H1 (cell line): ENCODE measurements at places on chromosomes 5 and 9. TPM values are rescaled to one million over a fixed set of nuclear protein-coding genes. Genes with fewer than 3 reads are reported as not detected.
A peak's percentile ranks its signal among the peaks of the same experiment; 100 is the strongest.

- no peaks in the 10 kb centered on the region for H3K27me3 ChIP-seq
- peaks cover 4% of the 10 kb centered on the region; the same call in 1 of the 2 replicates for H3K4me1 ChIP-seq
- no peak overlapping the region for H3K27ac ChIP-seq
- DNase-seq = no peak
These were observed 3.0 kb downstream of the PKN3 start for GRCh38 chr9:128705051-128705965.

DNA sequence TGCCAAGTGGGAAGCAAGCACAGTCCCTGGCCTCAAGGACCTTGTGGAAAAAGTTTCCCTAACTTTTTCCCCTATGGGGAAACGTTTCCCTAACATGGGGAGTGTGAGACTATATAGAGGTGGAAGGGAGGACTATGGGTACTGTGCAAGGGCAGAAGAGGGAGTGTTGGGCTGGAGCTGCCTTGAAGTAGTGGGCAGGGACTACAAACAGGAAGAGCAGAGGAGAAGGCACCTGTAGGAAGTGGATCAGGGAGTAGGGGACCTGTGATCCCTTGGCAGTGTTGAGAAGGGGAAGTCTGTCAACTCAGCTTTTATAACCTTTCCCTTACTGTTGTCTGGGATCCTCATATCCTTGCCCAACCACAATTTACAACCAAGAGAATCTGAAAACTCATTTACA is 1.4 kb downstream of the CMYA5 start:
- no peak overlapping the region for H3K27ac ChIP-seq
- H3K4me3 ChIP-seq = no peak overlapping the region
- no peak for DNase-seq

- no peak for DNase-seq
- H3K36me3 ChIP-seq = no peaks in the 10 kb centered on the region
- no peaks in the 10 kb centered on the region for H3K27me3 ChIP-seq
- no peak overlapping the region for H3K4me3 ChIP-seq
- no peaks in the 10 kb centered on the region for H3K4me1 ChIP-seq
- no peak overlapping the region for H3K27ac ChIP-seq
These were observed 247.4 kb downstream of the PRELID2 start for GRCh38 chr5:145587710-145588109.

- no peaks in the 10 kb centered on the region for H3K27me3 ChIP-seq
- H3K36me3 ChIP-seq = no peaks in the 10 kb centered on the region
- DNase-seq = no peak
These were observed 356.9 kb downstream of the SLIT3 start for GRCh38 chr5:168944004-168944403.

PCDHB16 gene
- 5.2 and 5.9 TPM in 2 replicates for total RNA-seq

UBTD2 gene
- total RNA-seq = 38.4 and 39.2 TPM in 2 replicates

DNA sequence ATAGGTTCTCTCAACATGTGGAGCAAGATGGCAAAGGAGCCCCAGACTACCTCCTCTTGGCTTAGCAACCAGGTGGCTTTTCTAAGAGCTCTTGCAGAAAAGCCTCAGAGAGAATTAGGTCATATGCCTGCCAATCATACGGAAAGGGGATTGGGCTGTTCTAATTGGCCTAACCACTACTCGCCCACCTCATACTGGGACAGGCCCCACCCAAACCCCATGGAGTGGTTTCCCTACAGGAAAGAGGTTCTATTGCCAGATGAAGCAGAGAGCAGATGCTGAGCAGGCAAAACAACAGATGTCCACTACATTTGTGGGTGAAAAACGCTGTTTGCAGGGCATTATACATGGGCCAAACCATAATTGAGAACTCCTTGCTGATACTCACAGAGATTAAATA is 29.0 kb downstream of the ABLIM3 start:
- no peaks in the 10 kb centered on the region for H3K27me3 ChIP-seq
- no peak for DNase-seq
- no peaks in the 10 kb centered on the region for H3K36me3 ChIP-seq

DNA sequence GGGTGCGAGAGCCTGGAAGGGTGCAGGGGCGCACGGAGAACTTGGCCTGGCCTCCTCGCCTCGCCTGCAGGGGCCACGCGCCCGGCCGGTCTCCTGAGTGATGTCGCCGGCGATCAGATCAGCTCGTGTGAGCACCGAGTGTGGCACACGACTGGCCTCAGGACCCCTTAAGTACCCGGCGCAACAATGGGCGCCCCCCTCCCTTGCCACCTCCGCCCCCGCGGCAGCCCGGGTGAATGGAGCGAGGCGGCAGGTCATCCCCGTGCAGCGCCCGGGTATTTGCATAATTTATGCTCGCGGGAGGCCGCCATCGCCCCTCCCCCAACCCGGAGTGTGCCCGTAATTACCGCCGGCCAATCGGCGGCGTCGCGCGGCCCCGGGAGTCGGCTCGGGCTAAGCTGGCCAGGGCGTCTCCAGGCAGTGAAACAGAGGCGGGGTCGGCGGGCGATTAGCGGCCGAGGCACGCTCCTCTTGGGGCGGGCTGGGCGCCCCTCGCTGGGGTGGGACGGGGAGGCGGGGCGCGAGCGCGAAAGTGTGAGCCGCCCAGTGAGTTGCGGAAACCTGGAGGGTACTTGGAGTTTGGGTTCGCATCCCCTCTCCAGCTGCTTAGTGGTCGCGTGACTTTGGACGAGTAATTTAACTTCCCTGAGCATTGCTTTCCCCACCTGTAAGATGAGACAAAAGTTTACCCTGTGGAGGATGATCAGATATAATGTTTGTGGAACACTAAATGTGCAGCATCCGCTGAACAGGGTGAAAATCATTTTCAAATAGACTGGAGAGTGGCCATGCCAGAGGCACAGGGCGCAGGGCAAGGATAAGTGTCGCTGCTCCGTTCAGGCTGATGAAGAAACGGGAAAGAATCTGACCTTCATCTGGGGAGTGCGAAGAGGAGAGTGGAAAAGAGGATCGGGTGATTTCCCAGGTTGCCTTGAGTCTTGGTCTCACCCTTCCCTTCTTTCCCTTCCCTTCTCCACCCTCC is at the start of gene NEUROG1:
Gene NEUROG1 (minus strand): TSS at position 145 of the 982 bp plus-strand sequence. CDS start 274 bp downstream, outside the sequence.
- H3K27me3 ChIP-seq = peaks cover 100% of the 10 kb centered on the region
- H3K4me1 ChIP-seq = peaks cover 10% of the 10 kb centered on the region
- H3K36me3 ChIP-seq = peaks cover 11% of the 10 kb centered on the region
- DNase-seq = peak; percentile 87
- no peak within 1 kb of the TSS for H3K27ac ChIP-seq

TAF11L5 gene
- total RNA-seq = not detected in 2 replicates

DNA sequence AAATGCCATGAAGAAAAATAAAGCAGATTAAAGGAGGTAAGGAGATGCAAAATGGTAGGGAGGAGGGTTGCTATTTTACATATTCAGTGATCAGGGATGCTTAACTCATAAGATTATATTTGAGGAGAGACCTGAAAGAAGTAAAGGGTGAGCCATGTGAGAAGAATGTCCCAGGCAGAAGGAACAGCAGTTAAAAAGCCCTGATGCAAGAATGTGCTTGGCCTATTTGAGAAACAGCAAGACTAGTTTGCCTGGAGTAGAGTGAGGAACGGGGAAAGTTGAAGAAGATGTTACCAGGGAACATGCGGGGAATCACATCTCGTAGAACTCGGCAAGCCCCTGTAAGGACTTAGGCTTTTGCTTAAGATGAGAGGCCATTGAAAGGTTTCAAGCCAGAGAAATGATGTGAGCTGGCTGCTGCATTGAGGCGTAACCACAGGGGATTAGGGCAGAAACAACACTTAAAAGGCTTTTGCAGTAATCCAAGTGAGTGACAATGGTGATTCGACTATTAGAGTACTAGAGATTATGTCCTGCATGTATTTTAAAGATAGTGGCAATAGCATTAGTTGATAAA is 198.7 kb downstream of the VPS13A start:
- no peak overlapping the region for H3K27ac ChIP-seq
- H3K4me3 ChIP-seq = no peak overlapping the region
- no peaks in the 10 kb centered on the region for H3K4me1 ChIP-seq
- DNase-seq = peak; percentile 3

GRCh38 chr5:91166059-91166807 is 216.9 kb downstream of the ARRDC3 start:
- no peaks in the 10 kb centered on the region for H3K4me1 ChIP-seq
- no peaks in the 10 kb centered on the region for H3K27me3 ChIP-seq
- H3K4me3 ChIP-seq = no peak overlapping the region
- H3K36me3 ChIP-seq = no peaks in the 10 kb centered on the region

DNA sequence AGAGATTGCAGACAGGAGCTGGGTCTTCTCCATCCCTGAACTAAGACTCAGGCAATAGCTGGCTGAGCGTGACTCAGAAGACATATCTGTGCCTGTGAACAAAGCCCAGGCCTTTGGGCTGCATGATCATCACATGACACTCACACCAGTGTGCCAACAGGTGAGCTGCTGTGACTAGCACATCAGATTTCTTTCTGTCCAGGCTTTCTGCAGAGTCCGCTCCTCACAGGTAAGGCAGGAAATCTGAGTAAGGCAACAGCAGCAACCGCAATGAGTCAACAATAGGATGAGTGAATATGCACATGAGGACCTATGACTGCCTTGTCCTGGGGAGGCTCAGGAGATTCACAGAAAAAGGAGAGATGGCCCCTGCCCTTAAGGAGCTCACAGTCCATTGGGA is 293.6 kb downstream of the ACTL7B start:
- no peak overlapping the region for H3K27ac ChIP-seq
- no peaks in the 10 kb centered on the region for H3K27me3 ChIP-seq
- H3K36me3 ChIP-seq = no peaks in the 10 kb centered on the region
- H3K4me3 ChIP-seq = no peak overlapping the region
- no peak for DNase-seq

- H3K27me3 ChIP-seq = no peaks in the 10 kb centered on the region
- H3K36me3 ChIP-seq = no peaks in the 10 kb centered on the region
- no peak overlapping the region for H3K27ac ChIP-seq
- H3K4me3 ChIP-seq = no peak overlapping the region
- DNase-seq = no peak
These were observed 41.7 kb downstream of the TMEM167A start for GRCh38 chr5:83035373-83036100.

DNA sequence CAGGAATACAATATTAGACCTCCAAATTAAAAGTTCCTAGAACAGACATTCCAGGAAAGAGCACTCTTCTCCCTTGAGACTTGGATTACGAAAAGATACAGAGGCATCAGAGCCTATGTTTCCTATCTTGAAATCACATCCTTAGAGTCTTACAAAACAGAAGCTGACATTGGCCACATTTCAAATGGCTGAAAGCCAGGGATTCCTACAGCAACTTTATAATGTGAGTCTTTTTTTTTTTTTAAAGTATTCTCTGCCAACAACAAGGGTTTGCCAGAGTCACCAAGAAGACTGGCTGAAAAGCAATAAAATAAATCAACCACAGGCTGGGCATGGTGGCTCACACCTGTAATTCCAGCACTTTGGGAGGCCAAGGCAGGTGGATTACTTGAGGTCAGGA is 63.1 kb downstream of the TRPM6 start:
- peaks cover 6% of the 10 kb centered on the region; the same call in 1 of the 2 replicates for H3K4me1 ChIP-seq
- H3K27ac ChIP-seq = no peak overlapping the region
- DNase-seq = no peak
- H3K36me3 ChIP-seq = no peaks in the 10 kb centered on the region
- H3K27me3 ChIP-seq = no peaks in the 10 kb centered on the region
- no peak overlapping the region for H3K4me3 ChIP-seq

SLC23A1 gene
- not detected in 2 replicates for total RNA-seq

NAIP gene
- 4.4 and 4.7 TPM in 2 replicates for total RNA-seq

ISL1 gene
- total RNA-seq = 0.19 TPM in 1 of 2 replicates, not detected in the other

DNA sequence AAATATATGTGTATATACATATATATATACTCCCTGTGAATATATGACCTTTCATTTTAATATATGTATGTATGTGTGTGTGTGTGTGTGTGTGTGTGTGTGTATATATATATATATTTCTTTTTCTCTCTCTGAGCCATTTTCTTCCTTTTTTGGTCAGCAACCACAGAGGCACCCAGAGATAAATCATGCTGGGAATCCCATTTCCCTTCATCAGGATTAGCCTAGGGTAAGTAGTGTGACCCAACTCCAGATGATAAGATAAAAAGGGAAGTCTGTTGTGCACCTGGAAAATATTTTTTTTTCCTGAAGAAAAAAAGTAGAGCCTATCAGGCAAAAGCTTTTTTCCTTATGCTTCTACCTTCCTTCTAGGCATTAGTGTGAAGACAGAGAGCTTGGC is 25.4 kb upstream of the SUB1 start:
- no peak overlapping the region for H3K4me3 ChIP-seq
- no peaks in the 10 kb centered on the region for H3K4me1 ChIP-seq
- DNase-seq = no peak
- H3K27me3 ChIP-seq = no peaks in the 10 kb centered on the region
- no peak overlapping the region for H3K27ac ChIP-seq
- H3K36me3 ChIP-seq = no peaks in the 10 kb centered on the region

- H3K36me3 ChIP-seq = no peaks in the 10 kb centered on the region
- H3K27ac ChIP-seq = no peak overlapping the region
- no peak for DNase-seq
- H3K4me1 ChIP-seq = no peaks in the 10 kb centered on the region
These were observed 526.1 kb upstream of the CDH18 start for GRCh38 chr5:20514145-20514544.

DNA sequence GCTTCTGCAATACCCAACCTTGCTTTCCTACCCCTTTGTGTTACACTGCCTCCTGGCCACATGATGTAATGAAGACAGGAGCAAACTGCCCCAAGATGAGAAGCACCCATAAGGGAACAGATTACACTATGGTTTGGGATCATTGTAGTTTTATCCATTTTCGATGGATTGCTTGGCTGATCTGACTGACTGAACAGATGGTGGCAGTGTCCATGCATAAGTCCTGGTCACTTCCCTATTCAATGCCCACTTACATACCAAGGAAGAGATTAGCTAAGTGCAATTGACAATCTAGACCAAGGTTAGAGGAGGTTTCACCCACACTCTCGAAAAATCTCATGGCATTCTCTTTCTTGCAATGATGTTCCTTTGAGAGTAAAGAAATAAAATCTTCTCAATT is 319.9 kb downstream of the RAB3C start:
- H3K36me3 ChIP-seq = no peaks in the 10 kb centered on the region
- H3K27me3 ChIP-seq = no peaks in the 10 kb centered on the region
- no peak overlapping the region for H3K4me3 ChIP-seq
- no peaks in the 10 kb centered on the region for H3K4me1 ChIP-seq
- DNase-seq = no peak
- H3K27ac ChIP-seq = no peak overlapping the region

C6 gene
- total RNA-seq = not detected in 2 replicates

DNA sequence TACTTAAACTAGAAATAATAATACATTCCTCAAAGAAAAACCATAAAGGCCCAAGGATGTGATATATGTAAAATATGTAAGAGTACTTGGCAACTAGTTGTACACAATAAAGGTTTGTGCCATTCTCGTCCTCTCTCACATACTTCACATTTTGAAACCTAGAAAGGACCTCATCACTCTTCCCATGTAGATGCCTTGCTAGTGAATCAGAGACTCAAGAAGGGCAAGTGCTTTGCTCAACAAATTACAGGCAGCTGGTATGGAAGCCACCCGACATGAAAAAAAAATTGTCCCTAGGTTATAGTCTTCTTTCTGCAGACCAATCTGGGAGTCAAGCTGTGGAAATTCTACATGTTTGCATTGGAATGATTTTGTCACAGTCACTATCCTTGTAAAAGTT is 31.7 kb downstream of the ADRB2 start:
- no peak overlapping the region for H3K4me3 ChIP-seq
- H3K36me3 ChIP-seq = no peaks in the 10 kb centered on the region
- no peaks in the 10 kb centered on the region for H3K27me3 ChIP-seq

DEPDC1B gene
- total RNA-seq = 64.9 and 67.4 TPM in 2 replicates
